Ovary (tissue), 10 donors: ENCODE measurements at places on chromosomes 2 and 18. TPM values are rescaled to one million over a fixed set of nuclear protein-coding genes. Genes with fewer than 3 reads are reported as not detected.

Gene DYNAP
- not detected for total RNA-seq

Gene LRRC30
- not detected for total RNA-seq

Gene FOXI3
- total RNA-seq, result not detected

Gene ERICH2
- total RNA-seq, result 1.1 TPM

Gene BOLL
- not detected for total RNA-seq

Gene USP37
- 17.6 TPM for total RNA-seq

GRCh38 chr2:56099963-56100362, 83.8 kb upstream of the CCDC85A start:
- H3K4me3 ChIP-seq, result no peak overlapping the region
- H3K27ac ChIP-seq, result no peak overlapping the region
- no peak for DNase-seq
- H3K4me1 ChIP-seq, result no peaks in the 10 kb centered on the region
- no peaks in the 10 kb centered on the region for H3K36me3 ChIP-seq

DNA sequence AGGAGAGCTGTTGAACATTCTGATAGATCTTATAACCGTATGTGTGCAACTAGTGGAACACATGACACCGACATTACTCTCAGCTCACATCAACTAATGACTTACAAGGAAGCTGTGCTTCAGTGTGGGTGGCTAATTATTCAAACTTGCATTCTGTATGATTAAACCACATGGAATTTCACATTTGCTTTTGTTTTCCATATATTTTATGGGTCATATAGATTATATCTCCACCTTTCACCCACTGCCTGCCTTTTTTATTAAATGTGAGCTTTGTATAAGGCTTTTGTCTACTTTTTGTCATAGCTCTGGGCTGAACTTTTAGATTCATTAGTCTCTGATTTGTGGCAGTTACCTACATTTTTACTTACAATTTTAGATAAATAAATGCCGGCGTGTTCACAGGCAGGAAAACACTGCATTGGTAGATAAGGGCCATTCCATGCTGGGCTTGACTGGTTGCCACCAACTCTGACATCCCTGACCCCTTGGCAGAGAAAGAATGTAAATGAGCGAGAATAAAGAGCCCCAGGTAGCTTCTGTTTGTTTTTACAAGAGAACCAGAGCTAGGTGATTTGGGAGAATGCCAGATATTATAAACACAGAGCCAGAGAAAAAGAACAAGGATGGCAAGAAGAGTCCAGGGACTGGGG, 35.7 kb downstream of the LYPD6 start:
- no peak overlapping the region for H3K4me3 ChIP-seq
- H3K27me3 ChIP-seq, result no peaks in the 10 kb centered on the region
- DNase-seq, result no peak
- no peak overlapping the region for H3K27ac ChIP-seq
- no peaks in the 10 kb centered on the region for H3K36me3 ChIP-seq

DNA sequence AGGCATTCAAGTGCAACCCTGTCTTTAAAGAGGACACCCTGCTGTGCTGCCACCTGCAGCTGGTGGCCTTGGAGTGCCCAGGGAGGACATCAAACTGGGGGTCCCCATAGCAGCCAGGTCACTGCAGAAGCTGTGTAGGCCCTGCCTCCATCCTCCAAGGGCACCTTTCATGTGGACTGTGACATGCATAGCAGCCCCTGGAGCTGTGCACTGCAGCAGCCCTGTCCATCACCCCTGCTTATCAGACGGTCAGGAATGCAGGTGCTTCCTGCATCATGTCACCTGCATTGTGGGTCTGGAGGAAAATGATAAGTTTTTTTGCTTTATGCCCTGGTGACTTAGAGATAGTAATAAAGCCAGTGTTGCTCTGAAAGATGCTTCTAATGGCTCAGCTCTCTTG, 155.7 kb downstream of the DYSF start:
- H3K36me3 ChIP-seq, result no peaks in the 10 kb centered on the region
- no peak overlapping the region for H3K27ac ChIP-seq
- no peaks in the 10 kb centered on the region for H3K27me3 ChIP-seq

DNA sequence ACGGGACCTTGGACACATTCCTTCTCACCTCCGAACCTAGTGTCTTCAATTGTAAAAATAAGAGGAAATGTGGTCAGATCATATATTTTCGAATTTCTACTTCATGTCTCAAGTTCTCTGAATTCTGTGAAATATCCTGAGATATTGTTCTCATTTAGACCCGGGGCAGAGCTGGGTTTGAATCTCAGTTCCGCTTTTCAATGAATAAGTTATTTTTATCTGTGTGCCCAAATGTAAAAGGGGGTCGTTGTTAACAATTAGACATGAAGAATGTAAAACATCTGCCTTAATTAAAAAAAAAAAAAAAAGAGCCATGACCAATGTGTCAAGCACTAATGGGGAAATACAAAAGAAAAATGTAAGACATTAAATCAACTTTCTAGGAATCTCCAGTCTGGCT, 48.9 kb upstream of the BCL11A start:
- no peak overlapping the region for H3K27ac ChIP-seq
- no peaks in the 10 kb centered on the region for H3K36me3 ChIP-seq
- DNase-seq, result no peak
- no peaks in the 10 kb centered on the region for H3K4me1 ChIP-seq

DNA sequence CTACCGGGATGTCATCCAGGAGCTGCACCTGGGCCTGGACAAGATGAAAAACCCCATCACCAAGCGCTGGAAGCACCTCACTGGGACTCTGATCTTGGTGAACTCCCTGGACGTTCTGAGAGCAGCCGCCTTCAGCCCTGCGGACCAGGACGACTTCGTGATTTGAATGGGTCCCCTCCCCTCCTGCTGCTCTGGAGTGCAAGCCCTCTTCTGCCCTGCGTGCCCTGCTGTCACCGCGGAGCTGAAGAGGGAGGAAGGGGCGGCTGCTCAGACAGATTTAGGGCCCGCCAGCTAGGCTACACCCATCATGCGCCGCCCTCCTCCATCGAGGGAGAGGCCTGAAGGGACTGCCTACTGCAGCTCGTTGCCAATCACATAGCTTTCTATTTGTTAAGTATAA, 101.8 kb downstream of the SH3BP4 start:
- no peaks in the 10 kb centered on the region for H3K36me3 ChIP-seq
- H3K27ac ChIP-seq, result no peak overlapping the region
- no peak for DNase-seq

DNA sequence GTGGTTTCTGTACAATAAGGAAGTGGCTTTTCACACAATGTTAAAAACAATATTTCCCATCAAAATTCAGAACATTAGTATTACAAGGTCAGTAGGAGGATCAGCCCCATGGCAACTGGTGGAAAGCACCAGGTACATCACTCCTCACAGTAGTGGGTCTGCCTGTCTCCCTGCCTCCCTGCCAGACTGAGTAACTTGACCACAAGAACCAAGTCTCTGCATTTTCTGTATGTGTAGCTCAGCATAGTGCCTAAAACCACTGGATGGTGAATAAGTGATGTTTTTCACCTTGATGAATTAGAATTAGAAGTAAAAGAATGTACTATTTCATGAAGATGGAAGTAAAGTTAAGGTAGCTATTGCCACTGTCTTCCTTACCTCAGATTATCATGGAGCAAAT, 4.1 kb upstream of the WDR7 start:
- no peaks in the 10 kb centered on the region for H3K27me3 ChIP-seq
- no peaks in the 10 kb centered on the region for H3K36me3 ChIP-seq

- H3K27me3 ChIP-seq, result no peaks in the 10 kb centered on the region
- H3K4me1 ChIP-seq, result peaks cover 10% of the 10 kb centered on the region
- no peaks in the 10 kb centered on the region for H3K36me3 ChIP-seq
- DNase-seq, result no peak
- H3K4me3 ChIP-seq, result no peak overlapping the region
These were observed 66.8 kb upstream of the STPG4 start for GRCh38 chr2:47221946-47222345.

DNA sequence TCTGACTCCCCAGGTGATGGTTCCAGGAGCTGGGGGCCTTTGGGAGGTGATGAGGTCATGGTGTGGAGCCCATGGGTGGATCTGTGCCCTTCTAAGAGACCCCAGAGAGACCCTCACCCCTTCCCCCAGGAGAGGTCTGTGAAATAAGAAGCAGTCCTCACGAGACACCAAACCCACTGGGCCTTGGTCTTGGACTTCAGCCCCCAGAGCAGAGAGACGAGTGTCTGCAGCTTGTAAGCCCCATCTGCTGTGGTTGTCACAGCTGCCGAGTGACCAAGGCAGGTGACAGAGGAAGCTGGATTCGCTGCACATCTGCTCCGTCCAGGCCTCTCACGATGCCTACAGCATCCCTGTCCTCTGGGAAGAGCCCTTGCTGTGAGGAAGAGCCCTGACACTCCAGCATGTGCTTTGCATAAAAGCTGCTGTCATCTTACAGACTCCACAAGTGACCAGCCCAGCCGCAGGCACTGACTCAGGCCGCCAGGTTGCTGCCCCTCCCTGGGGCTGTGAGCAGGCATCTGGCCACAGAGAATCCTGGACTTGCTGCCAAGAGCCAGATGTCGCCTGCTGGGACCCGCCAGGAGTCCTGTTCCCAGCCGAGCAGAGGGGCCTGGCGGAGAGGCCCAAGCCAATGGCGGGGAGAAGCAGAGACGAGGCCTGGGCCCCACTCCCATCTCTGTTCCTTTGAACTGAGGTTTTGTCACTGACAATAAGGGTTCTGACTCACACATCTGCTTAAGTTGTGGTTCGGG, 150.8 kb downstream of the PXDN start:
- H3K27me3 ChIP-seq, result no peaks in the 10 kb centered on the region
- H3K4me1 ChIP-seq, result peaks cover 9% of the 10 kb centered on the region
- H3K36me3 ChIP-seq, result no peaks in the 10 kb centered on the region

DNA sequence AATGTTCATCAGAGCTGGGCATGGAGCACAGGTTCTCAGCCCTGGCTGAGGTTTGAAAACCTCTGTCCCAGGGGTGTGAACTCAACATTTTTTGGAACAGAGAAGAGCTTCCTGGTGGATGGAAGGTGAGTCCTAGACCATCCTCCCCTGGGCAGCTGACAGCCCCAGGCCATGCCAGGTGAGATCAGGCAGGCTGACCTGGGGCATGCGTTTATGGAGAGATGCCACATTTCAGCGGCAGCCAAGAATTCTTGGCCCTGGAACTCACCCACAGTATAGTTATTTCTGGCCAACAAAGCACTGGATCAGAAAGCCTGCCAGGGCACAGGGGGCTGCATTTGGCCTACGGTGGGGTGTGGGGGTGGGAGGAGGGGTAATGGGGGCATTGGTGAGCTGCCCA, 83.8 kb downstream of the EDAR start:
- no peak for DNase-seq
- H3K27me3 ChIP-seq, result no peaks in the 10 kb centered on the region
- H3K27ac ChIP-seq, result no peak overlapping the region
- H3K36me3 ChIP-seq, result no peaks in the 10 kb centered on the region
- H3K4me3 ChIP-seq, result no peak overlapping the region
- H3K4me1 ChIP-seq, result no peaks in the 10 kb centered on the region

DNA sequence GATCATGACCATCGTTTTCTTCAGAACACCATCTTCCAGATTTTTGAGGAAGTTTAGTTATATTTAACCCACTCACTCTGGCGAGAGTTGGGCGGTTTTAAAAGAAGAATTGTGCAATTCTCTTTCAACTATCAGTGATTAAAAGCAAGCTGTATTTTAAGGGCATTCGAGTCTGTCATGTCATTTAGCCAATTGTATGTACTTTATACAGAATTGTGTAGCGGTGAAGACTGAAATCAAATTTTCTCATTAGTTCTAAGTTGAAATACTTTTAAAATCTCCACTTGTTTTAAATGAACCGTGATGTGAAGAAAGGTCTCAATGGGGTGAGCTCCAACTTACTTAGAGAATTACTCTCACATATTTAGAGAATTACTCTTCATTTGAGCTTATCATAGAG, 214.6 kb upstream of the DTNA start:
- H3K4me3 ChIP-seq, result no peak overlapping the region
- H3K36me3 ChIP-seq, result no peaks in the 10 kb centered on the region
- no peaks in the 10 kb centered on the region for H3K27me3 ChIP-seq
- H3K27ac ChIP-seq, result no peak overlapping the region
- no peaks in the 10 kb centered on the region for H3K4me1 ChIP-seq

DNA sequence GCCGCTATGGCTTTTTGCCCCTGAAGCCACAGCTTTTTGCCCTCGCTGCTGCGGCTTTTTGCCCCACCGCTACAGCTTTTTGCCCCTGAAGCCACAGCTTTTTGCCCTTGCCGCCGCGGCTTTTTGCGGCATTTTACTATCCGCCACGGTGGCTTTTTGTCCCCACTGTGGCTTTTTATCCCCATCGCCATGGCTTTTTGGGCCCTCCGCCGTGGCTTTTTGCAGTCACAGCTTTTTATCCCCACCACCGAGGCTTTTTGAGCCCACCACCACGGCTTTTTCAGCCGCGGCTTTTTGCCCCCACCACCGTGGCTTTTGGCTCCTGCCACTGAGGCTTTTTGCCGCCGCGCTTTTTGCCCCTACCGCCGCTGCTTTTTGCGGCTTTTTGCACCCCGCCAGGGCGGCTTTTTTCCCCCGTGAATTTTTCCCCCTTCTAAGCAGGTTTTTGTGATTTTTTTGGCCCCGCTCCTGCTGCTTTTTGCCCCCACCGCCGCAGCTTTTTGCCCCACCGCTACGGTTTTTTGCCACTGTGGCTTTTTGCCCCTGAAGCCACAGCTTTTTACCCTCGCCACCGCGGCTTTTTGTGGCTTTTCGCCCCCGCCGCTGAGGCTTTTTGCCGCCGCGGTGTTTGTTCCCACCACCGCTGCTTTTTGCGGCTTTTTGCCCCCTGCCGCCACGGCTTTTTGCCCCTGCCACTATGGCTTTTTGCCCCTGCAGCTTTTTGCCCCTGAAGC, 2797.2 kb upstream of the TEKT4 start:
- peak; percentile 5 for DNase-seq
- no peaks in the 10 kb centered on the region for H3K4me1 ChIP-seq
- no peaks in the 10 kb centered on the region for H3K36me3 ChIP-seq
- no peak overlapping the region for H3K27ac ChIP-seq

GRCh38 chr18:45900623-45901022, 66.5 kb downstream of the EPG5 start:
- no peaks in the 10 kb centered on the region for H3K4me1 ChIP-seq
- H3K36me3 ChIP-seq, result no peaks in the 10 kb centered on the region
- no peak overlapping the region for H3K4me3 ChIP-seq
- no peak overlapping the region for H3K27ac ChIP-seq

- H3K4me1 ChIP-seq, result peaks cover 10% of the 10 kb centered on the region
- no peak overlapping the region for H3K4me3 ChIP-seq
- DNase-seq, result no peak
- no peaks in the 10 kb centered on the region for H3K36me3 ChIP-seq
- H3K27ac ChIP-seq, result no peak overlapping the region
These were observed 4.7 kb downstream of the CD302 start for GRCh38 chr2:159793326-159793725.
